Endothelial cell of umbilical vein (primary cell): ENCODE measurements at places on chromosomes 16 and 17. TPM values are rescaled to one million over a fixed set of nuclear protein-coding genes. Genes with fewer than 3 reads are reported as not detected.

The MYLK3 gene
- polyA plus RNA-seq: 0.02 TPM in 1 of 2 replicates, not detected in the other

The CMTM3 gene
- polyA plus RNA-seq: 86.2 and 104 TPM in 2 replicates

The ATP5PD gene
- polyA plus RNA-seq: 176 and 182 TPM in 2 replicates

The NCBP3 gene
- 13.7 and 18.2 TPM in 2 replicates for polyA plus RNA-seq

- DNase-seq: no peak
Observed at GRCh38 chr16:7140899-7141298, 191.7 kb upstream of the RBFOX1 start.

DNA sequence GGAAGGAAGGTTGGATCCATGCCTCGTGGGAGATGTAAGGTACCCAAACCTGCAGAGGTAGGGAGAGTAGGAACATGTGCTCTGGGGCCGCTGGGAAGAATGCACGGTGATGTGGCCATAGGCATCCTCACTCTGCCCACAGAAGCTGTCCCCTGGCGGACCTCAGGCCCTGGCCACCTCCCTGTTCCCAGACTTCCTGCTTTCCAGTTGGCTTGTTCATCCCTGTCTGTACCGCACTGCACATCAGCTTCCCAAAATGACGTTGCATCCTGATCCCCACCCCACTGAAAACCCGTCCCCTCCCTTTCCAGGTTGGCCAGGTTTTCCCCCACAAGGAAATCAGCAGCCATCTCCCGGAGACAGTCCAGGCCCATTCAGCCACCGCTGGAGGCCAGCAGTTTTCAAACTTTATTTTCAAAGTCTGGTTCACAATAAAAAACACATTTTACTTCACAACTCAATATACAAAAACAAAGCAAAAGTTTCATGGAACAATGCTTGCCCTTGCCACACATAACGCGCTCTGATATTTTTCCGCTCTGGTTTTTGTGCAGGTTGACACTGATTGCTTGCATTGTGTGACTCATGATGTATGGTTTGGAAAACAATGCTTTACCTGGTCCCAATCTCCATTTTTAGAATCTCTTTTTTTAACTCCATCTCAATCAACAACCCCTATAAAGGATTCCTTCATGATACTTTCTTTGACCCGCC lies 143.0 kb downstream of the GAS7 start:
- DNase-seq: no peak

GRCh38 chr16:80116711-80117110 lies 424.1 kb upstream of the DYNLRB2 start:
- DNase-seq: no peak

DNA sequence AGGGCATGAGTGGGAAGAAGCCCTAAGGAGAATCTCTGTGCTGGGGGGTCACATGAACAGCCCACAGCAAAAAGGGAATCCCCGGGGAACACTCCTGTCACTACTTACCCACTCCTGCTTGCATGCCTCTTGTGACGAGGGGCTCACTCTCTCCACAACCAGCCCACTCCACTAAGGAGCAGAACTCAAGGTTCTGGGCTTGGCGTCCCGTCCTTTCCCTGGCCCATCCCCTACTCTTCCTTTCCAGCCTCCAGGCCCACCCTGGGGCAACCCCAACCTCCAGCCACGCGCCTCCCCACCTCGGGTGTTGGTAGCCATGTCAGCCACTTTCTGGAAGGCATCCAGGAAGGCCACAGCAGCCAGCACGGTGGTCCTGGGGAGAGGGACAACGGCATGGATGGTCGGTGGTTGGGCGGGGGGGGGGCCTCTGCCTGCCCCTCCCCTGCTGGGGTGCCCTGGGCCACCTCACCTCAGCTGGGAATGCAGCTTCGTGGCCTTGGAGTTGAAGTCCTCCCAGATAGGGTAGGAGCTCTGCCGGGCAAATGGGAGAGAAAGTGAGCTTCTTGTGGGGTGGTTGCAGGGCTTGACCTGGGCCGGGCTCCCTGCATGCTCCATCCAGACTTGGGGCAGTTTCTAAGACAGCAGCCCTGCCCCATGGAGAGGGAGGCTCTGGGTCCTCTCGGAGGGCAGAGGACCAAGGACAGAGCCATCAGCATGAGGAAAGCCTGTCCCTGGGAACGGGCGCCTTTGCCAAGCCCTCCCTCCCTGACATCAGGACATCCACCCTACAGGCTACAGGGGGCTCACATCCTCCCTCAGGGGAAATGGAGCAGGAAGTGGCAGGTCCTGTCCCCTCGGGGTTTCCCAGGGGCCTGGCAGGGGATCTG lies 5.1 kb downstream of the MTSS2 start:
- DNase-seq: no peak

- peak; percentile 31 for DNase-seq
Observed at GRCh38 chr17:32822996-32823395, 53.9 kb downstream of the MYO1D start.

DNA sequence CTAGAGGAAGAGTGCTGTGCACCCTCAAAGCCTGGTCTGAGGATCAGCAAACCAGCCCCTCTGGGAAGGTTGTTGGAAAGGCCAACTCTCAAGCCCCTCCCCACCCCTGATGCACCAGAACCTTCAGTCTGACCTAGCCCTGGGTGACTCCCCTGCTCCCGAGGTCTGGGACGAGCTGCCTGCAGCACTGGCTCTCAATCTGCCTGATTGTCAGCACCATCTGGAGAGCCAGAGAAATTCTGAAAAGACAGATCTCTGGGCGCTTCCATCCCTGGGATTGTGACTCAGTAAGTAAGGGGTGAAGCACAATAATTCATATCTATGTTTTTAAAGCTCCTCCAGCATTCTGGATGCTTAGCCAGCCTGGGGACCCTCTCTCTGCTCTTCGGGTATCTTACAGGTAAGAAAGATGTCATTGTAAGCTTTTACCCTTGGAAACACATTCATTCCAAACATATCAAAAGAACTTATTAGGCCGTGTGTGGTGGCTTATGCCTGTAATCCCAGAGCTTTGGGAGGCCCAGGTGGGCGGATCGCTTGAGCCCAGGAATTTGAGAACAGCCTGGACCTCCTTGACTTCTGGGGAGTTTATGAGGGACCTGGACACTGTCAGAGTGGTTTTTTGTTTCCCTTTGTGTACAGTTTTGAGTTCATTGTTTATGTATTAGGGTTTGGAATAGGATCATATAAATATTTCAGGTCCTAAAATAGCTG lies 147.5 kb downstream of the KCNJ12 start:
- no peak for DNase-seq

- peak; percentile 90 for DNase-seq
Observed at GRCh38 chr17:30519707-30520106, 42.5 kb downstream of the GOSR1 start.

DNA sequence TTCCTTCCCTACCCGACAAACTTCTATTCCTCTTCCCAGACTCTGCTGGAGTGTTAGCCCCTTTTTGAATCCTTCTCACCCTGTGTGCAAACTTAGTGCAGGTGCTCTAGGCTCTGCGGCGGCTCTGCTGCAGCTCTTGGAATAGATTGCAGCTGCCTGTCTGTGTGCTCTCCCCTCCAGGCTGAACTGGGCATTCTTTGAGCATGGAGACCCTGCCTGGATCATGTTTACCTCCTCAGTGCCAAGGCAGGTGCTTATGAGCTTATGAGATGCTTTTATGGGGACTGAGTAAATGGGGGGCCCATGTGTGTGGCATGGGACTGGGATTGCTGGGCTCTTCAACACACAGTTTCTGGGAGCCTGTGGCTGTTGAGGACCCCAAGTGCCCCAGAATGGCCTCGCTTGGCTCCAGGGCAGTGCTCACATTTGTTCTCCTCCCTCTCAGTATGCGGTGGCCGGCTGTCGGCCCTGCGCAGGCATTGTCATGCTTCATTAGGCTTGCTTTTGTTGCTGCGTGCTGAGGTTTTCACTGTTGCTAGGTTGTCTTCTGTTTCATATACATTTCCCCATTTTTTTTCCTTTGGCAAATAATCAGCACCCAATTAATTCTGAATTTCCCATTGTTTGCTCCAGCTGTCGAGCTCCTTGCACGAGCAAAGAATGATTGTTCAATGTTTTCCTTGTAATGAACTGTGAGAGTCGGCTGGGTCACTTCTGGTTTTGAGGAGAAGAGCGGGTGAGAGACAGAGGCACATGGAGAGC lies 185.5 kb upstream of the NLRP1 start:
- DNase-seq: peak; percentile 70

DNA sequence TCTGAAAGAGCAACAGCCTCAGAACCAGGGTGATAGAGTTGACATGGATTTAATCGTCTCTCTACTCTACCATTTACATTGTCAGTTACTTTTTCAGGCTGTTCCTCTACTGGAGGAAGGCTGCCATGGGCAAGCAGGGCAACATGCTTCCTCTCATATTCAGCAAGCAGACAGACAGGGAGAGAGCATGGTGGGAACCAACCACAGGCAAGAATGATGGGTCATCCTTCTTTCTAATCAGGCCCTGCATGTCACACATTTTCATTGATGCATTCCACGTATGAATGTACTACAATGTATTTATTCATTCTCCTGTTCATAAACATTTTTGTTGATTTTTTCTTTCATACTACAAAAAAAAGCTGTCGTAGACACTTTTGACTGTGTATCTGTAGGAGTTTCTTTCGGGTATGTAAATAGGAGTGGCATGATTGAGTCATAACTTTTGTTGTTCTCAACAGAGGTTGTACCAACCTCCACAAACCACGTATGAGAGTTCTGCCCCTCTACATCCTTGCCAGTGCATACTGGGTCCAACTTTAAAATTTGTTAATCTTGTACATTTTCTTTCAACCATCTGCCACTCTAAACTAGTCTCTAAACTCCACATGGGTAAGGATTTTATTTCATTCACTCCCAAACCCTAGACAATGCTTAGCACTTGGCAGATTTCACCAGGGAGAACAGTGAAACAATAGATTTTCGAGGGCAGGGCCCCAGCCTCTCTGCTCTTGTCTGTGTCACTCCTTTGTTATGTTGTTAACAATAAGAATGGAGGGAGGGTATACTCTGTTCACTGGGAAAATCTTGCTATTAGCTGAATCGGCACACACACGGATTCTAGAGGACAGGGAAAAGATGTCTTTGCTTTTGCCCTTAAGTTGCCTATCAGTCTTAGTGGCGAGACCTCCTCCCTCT lies 58.7 kb downstream of the CMC2 start:
- peak; percentile 72 for DNase-seq

- DNase-seq: no peak
Observed at GRCh38 chr17:76345377-76345974, 8.2 kb downstream of the PRPSAP1 start.

DNA sequence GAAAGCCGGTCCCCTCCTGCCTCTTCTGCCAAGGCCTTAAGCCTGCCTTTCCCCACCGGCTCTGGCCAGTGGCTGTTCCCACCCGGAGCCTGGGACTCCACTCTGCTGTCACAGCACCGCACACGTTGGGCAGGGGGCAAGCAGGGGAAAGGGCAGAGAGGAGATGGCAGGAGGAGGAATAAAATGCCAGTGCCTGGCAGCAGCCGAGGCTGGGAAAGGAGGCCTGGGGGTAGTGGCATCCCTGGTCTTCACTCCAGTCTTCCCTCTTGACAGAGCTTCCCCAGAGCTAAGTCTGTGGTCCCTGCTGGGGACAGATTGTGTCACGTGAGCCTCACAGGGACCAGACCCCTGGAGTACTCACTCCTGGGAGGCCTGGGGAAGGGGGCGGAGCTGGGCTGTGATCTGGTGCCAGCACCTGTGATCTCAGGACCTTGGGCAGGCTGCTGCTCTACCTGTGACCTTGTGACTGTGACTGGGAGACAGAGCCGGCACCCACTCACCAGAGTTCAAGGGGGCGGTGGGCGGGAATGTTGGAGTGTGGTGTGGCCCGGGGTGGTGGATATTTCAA lies 97.2 kb upstream of the GSE1 start:
- no peak for DNase-seq

- no peak for DNase-seq
Observed at GRCh38 chr16:48632137-48632774, 22.3 kb upstream of the N4BP1 start.

GRCh38 chr17:80751070-80751945 lies 206.7 kb downstream of the RPTOR start:
- DNase-seq: no peak

DNA sequence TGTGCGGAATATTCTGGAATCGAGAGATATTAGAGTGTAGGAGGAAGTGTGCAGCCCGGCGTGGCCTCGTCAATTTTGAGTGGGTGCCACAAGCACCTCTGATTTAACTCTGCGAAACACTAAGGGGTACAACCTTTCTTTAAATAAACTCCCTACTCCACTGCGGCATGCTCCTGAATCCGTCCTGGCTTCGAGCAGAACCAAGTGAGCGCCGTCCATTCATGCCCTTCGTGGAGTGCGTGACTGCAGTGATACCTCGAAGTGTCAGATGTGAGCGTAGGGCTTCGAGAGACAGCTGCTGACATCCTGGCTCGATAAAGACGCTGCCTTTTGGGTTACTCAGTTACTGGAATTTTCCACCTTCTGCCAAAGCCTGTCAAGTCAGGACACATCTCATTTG lies 128.8 kb downstream of the FOXL1 start:
- no peak for DNase-seq

DNA sequence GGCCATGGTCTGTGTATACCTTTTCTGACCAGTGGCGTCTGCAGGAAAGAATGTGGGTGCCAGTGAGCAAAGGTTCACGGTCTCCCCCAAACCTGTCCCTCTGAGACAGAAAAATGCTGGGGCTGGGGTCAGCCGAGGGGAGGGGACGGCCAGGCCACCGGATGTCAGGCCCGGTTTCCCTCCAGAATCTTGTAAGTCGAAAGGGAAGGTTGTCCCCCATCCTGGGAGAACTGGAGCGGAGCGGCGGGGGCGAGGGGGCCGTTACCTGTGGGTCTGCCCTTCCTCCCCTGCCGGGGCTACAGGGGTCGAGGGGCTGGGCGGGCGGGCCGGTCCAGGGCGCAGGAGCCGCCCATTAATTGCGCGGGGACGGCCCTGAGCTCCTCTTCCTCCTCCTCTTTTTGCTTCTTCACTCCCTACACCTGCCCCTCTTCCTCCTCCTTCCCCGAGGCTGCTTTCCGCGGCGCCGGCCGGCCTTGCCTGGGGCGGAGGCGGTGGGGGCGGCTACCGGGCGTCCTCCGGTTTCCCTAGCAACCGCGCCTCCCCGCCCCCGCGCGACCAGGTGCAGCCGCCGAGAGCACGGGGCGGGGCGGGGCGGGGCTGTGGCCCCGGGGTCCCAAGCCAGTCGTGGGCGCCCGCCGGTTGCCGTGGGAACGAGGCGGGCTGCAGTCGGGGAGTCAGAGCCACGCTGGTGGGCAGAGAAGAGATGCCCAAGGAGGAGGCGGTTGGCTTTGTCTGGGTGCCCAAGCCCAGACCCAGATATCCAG lies at the start of gene MARCHF10:
Gene MARCHF10, minus strand, starts transcription at position 503 of the 764 bp plus-strand sequence. CDS start 6,579 bp downstream, outside the sequence.
- DNase-seq: no peak

DNA sequence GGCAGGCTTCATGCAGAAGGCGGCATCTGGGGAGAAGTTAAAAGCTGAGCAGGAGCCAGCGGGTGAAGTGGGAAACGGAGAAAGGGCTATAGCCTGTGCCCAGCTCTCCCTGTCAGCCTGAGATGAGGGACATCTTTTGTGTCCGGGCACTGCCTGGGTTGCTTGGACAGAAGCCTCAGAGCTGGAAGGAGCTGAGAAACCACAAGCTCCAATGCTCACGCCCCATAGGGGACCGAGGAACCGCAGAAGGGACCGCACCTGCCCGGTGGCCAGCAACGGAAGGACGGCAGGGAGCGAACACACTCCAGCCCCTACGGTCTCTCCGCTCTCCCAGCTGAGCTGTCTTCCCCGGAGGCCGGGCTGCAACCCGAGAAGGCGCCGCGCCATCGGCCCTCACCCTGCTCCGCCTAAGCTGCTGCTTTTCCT lies 175.8 kb downstream of the NPIPB11 start:
- DNase-seq: no peak
